Dermis blood vessel endothelial cell (primary cell): ENCODE measurements at places on chromosomes 6 and 20. TPM values are rescaled to one million over a fixed set of nuclear protein-coding genes. Genes with fewer than 3 reads are reported as not detected.

- no peak for DNase-seq
Measured at GRCh38 chr20:39911497-39911896, 777.5 kb downstream of the MAFB start.

- DNase-seq = no peak
Measured at GRCh38 chr6:43762410-43762768, 7.6 kb upstream of the VEGFA start.

GRCh38 chr6:99979953-99980352, 14.1 kb downstream of the MCHR2 start:
- no peak for DNase-seq

- peak; percentile 71 for DNase-seq
Measured at GRCh38 chr20:38685853-38686473, 38.3 kb upstream of the SLC32A1 start.

Gene EFCAB8
- total RNA-seq = under 0.01 and 0.05 TPM in 2 replicates

Gene TRPC4AP
- total RNA-seq = 90.2 and 100 TPM in 2 replicates
